NCI-H748 treated with DMSO at 0.1 percent for 48 hours (cell line): ENCODE measurements at places on chromosomes 12 and 14.

- no peak for DNase-seq
Measured at GRCh38 chr12:72133497-72134055, 138.6 kb upstream of the TRHDE start.

GRCh38 chr14:70023871-70024270, 144.7 kb downstream of the SMOC1 start:
- DNase-seq: no peak

- DNase-seq: no peak
Measured at GRCh38 chr14:59582161-59582560, 5.5 kb upstream of the CCDC175 start.

- no peak for DNase-seq
Measured at GRCh38 chr12:118397708-118398440, 21.5 kb downstream of the SUDS3 start.

GRCh38 chr12:75308279-75308678, 21.8 kb downstream of the CAPS2 start:
- DNase-seq: no peak

GRCh38 chr12:7017870-7018349, 366 bp downstream of the LPCAT3 start:
- DNase-seq: no peak

DNA sequence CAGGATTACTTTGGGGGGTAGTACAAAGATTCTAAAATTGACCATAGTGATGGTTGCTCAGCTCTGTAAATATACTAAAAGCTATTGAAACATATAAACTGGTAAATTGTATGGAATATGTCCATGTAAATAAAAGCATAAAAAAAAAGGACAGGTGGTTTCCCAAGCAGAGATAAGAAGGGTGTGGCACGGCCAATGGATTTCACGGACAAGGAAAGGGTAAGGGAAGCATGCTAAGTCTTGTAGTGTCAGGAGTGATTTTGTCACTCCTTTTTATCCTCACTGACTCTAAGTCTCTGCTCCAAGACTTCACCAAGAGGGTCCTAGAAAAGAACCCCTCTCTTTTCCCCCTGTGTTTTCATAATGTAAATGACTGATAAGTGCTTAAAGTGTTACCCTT, 229.2 kb downstream of the SPTSSA start:
- DNase-seq: no peak

DNA sequence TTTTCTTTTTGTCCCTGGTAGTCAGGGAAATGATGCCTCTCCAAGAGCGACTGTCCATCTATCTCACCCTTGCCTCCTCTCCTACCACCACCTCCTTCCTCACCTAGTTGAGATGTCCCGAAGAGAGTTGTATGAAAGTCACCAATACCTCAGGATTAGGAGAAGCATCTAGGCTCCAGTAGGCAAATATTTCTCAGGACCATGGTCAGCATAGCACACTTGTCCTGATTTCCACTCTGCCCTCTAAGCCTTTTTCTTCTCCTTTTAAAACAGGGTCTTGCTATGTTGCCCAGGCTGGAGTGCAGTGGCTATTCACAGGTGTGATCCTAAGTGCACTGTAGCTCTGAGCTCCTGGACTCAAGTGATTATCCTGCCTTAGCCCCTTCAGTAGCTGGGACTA, 268.4 kb upstream of the PELI2 start:
- no peak for DNase-seq

- DNase-seq: peak; percentile 96
Measured at GRCh38 chr14:55572578-55572977, 7.4 kb upstream of the KTN1 start.

DNA sequence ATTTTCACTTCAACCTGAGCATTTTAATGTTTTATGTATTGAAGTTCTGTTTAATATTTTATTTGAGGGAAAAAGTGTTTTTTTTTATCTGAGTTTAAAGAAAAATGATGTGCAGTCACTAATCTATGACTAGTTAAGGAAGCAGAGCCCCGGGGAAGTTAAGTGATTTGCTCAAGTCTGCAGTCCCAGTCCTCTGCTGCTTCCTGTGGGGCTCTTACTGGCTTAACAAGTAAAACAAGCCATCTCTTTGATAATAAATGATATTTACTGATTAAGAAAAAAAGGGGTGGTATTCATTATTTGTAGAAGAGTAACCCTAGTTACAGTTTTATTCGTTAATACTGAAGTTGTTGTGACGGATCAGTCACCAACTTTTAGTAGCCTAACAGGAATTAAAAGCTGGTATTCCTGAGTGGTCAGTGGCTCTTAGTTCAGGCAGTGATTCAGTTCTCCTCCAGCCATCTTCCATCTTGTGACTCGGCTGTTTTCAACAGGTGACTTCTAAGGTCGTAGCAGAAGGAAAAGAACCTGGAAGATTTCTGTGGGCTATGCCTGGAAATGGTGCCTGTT, 21.7 kb downstream of the BICDL1 start:
- no peak for DNase-seq

DNA sequence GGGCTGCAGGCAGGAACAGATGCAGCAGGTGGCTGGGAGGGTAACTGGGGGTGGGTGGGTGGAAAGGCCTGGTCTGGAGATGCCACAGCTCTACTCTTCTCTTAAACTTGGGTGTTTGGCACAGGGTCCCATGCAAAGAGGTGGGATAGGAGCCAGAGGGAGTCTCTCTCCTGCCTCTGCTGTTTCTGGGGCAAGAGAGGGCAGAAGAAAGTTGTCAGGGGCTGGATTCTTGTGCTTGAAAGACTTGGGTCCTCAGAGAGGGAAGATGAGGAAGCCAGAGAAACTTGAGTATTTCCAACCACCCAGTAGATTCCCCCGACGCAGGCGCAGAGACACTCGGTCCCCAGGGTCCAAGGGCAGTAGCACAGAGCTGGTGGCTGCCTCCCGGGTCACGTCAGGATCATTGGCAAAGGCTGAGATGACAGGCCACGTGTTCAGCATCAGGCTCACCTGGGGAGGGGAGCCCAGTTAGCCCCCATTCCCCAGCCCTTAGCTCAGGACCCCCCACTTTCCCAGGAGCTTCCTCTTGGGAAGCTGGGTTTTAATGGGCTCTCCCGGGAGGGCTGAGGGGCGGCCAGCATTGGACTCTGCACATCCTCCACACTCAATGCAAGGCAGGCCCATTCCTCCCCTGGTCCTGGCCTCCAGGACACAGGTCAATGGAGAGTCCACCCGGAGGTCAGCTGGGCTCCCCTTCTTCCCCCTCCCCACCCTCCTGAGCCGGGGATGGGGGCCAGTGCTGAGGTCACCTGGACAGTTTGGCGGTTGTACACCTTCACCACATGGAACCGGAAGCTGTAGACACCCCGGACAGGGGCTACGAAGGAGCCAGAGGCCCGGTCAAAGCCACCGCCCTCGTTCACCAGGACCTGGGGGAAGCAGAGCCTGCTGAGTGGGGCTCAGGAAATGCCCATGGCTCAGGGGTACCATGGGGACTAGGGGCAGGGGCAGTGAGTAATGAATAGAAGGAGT, 1.6 kb downstream of the CBLN3 start:
- DNase-seq: no peak
